ENCODE measurements at places on chromosomes 3 and 15.

DNA sequence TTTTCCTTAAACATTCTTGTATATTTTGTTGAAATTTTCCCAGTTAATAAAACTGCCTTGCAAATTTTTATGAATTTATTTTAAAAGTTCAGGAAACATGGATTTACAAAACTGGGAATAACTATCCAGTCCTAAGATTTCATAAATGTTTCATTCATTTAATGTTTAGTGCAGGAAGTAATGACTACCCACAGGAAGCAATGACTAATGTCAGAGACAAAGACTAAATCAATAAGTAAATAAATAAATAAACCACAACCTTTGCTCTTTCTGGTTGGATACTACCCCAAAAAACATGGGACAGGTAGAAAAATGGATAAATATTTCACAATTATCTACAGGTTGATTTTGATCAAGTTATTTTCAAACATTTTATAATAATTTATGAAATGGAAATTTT, 48.8 kb upstream of the TMCO5A start:
- DNase-seq: no peak

DNA sequence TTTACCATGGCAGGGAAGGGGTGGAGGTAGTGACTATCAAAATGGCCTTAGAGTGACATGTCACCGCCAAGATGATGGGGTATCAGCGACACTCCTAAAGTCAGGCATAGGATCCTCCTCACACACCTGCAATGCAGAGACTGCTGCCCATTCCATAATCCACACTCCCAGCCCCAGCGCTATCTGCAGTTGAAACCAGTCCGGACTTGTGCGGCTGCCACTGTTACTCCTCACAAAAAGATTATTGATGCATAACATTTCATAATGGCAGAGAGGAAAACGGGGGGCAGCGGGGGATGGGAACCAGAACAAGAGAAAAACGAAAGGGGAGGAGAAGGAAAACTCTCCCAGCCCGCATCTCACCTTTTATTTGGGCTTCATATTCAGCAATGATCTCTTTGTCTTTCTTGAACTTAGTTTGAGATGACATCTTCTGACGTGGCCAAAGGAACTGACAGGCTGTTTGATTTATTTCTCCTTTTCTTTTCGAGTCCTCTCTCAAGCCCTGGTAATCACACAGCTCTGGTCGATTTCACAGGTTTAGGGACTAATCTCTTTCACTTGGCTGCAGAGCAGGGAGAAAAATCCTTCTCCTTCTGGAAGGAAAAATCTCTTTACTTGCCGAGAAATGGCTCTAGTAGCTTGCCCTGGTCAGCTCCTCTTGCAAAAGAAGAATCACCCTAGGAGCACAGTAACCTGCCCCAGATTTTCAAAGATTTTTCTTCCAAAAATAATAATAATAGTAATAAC, 749 bp downstream of the SRGAP3 start:
- DNase-seq: no peak

GRCh38 chr15:41194444-41194843, 36.1 kb downstream of the EXD1 start:
- DNase-seq: no peak

DNA sequence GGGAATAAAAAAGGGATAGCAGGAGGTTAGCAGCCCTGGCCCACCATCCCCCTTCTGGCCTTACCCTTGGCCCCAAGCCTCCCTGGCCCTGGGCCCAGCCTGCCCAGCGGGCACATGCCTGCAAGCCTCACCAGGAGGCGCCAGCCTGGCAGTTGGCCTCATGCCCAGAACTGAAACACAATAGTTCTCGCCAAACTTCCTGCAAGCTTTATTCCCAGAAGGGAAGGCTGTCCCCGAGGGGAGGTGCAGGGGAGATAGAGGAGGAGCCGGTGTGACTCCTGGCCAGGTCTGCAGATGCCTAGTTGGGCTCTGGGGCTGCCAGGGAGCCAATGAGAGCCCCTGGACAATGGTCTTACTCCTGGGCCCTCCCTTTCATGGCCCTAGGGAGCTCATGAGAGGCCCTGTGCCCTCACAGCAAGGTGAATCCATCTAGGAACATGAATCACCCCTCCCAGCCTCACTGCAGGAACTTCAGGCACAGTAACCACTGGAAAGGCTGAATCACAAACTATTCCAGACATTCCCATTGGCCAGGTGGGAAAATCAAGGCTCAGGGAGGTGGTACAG, 4.0 kb downstream of the CCDC33 start:
- no peak for DNase-seq

DNA sequence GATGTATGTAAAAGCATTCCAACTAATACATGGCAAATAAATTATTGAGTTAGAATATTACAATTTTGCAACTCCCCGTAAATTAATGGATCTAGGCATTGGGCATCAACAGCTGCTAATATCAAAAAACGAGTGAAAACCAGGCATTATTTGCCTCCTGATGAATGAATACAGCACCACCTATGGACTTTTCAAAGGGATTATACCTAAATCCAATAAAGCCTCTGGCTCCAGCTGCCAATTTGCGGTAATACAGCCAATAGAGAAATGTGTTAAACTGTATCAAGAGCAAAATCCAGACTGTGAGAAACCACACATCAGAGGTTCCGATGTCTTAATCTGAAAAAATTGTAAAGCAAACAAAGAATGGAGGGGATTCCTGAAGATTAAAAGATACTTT, 16.3 kb upstream of the A4GNT start:
- no peak for DNase-seq

DNA sequence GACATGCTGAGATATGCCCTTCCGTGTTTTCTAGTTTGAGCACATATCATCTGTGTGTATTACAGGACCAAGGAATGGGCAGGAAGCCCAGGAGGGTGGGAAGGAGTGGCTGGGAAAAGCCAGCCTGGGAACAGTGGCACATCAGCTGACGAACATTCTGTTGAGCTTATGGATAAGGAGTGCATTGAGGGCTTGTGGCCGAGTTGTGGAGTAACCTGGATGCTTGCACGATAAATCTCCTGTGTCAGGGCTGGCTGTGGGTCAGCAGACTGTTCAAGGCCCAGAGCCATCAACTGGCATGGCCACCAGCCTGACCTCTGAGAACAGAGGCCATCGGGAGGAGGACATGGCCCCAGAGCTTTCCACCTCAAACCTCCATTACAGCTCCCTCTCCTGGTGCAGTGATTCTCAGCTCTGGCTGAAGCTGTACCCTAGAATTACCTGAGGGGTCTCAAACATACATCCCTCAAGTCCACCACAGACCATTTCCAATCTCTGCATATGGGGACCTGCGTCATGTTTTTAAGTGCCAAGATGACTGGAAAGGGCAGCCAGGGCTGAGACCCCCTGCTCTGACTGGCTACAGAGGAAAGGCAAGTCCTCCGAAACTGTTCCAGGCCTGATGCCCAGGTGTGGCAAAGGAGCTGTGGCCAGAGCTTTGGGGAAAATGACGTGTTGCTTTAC, 4.8 kb upstream of the VILL start:
- no peak for DNase-seq

DNA sequence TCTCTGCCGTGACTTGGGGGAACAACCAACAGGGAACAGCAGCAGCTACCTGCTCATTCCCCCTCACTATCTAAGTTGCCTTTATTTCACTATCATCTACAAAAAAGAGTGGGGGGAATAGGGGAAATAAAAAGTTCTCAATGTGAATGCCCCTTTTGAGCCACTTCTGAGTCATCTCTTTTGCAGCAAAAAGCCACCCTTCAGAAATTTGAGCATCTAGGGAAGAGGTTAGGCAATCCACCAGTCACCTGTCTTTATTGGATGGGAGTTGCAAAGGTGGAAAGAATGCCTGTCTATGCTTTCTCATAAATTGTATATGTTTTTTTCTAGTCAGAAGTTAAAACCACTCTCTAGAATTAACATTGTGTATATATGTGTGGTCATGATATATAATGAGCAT, 41.1 kb downstream of the GPD1L start:
- DNase-seq: no peak

DNA sequence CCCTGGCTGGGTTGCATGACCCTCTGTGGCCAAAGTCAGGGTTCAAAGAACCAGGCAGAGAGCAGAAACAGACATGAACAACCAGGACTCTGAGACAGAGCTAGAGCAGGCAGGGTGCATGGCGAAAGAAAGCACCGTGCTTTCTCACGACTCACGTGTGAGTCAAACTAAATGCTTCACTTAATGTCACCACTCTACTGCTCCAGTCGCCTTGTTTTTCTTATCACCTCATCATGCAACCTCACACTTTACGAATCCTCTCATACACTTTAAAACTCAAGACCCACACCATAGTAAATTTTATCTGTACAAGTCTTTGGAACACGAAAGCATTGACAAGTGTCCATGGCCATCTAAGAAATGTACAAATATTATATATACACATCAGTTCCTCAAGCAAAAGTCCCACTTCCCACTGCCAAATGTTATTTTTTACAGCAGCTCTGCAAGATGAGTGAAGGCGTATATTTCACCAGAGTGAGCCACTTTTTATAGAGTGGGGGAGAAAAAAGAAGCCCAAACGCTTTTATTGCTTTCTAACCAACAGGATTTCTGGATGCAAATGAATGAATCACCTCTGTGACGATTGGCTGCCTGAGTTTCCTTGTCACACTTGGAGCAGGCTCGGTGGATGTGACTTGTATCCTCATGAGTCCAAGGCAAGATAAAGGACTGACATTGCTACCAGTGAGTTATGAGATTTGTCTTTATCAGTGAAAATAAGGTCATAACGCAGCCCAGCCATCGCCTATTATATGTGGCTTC, 16.0 kb upstream of the MEGF11 start:
- DNase-seq: no peak

GRCh38 chr15:72934921-72935320, 117.3 kb upstream of the NEO1 start:
- DNase-seq: no peak

DNA sequence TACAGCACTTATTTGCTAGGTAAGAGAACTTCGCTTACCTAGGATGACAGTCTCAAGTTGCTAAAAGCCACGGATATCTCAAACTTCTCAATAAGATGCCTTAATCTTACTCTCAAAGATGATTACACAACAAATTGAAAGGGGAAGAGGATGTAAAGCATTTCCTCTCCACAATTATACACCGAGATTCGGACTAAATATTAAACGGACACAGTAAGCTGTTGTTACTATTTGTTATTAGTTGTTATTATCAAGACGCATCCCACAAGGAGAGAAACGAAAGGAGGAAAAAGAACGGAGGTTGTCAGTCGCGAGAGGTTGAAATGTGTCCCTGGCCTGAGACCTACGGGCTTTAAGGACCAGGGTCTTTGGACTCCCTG, 660 bp downstream of the ZNF106 start:
- DNase-seq: no peak

DNA sequence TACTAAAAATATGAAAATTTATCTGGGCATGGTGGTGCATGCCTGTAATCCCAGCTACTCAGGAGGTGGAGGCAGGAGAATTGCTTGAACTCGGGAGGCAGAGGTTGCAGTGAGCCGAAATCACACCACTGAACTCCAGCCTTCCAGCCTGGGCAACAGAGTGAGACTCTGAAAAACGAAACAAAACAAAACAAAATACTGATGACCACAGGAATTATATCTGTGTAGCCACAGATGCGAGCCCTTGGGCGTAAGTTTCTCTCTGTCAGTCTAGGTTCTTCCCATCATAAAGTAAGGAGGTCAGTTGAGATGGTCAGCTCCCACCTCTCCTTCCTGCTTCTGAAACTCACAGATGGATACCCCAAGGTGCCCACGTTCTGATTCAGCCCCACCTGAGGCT, 37.7 kb upstream of the CFAP161 start:
- DNase-seq: no peak

GRCh38 chr3:138687236-138687635, 78.7 kb downstream of the FAIM start:
- DNase-seq: no peak

DNA sequence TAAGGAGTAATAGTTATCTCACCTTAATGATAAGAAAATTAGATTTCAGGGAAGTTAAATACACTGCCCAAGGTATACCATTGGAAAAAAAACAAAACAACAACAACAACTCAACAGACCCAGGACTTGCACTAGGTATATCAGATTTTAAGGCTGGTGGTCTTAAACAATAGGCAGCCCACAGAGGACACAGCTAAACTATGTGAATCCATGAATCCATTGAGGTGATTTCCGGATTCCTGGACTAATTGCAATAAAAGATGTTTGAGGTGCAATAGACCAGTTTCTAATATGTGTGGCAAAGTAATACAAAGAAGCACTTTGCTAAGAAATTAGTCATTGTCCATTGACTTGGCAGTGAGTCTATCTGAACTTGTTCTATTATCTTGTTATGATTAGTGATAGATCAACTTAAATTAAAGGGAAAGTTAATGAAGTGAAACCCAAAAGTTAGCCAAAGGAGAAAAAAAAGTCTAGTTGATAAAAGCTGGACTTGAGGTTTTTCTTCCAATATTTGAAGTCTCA, 60.9 kb upstream of the MAGI1 start:
- no peak for DNase-seq

GRCh38 chr3:157856078-157856939, 249.9 kb downstream of the SHOX2 start:
- DNase-seq: no peak

DNA sequence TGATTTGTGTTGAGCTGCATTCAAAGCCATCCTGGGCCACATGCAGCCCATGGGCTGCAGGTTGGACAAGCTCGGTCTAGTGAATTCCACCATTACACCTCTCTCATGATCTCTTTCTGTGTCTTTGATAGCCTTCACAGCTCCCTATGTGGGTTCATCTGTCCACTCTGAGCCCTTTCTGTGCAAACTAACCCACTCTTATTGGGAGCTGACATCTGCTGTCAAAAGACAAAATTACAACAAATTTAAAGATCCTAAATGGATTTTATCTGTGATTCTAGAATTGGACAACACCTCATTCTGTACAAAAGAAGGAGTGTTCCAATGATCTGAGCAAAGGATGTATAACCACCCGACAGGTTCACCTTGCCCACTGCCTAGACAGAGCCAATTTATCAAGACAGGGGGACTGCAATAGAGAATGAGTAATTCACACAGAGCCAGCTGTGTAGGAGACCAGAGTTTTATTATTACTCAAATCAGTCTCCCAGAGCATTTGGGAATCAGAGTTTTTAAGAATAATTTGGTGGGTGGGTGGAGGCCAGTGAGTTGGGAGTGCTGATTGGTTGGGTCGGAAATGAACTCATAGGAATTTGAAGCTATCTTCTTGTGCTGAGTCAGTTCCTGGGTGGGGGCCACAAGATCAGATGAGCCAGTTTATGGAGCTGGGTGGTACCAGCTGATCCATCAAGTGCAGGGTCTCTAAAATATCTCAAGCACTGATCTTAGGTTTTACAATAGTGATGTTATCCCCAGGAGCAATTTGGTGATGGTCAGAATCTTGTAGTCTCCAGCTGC, 2.6 kb upstream of the XYLB start:
- no peak for DNase-seq

GRCh38 chr3:130256821-130257340, 88.6 kb upstream of the COL6A5 start:
- DNase-seq: no peak
